ENCODE measurements at places on chromosomes 7 and 10. TPM values are rescaled to one million over a fixed set of nuclear protein-coding genes. Genes with fewer than 3 reads are reported as not detected.

- H3K27me3 ChIP-seq = no peaks in the 10 kb centered on the region
- DNase-seq = no peak
- H3K4me1 ChIP-seq = 0 out of 2 replicates have a peak, but pooled peaks cover 7% of the 10 kb centered on the region
- H3K27ac ChIP-seq = no peak overlapping the region
- no peak overlapping the region for H3K4me3 ChIP-seq
- H3K36me3 ChIP-seq = no peaks in the 10 kb centered on the region
These were observed 75.2 kb downstream of the CDH23 start for GRCh38 chr10:71471957-71472365.

- H3K27ac ChIP-seq = no peak overlapping the region
- DNase-seq = no peak
- peaks cover 12% of the 10 kb centered on the region for H3K4me1 ChIP-seq
- no peaks in the 10 kb centered on the region for H3K36me3 ChIP-seq
These were observed 66.6 kb downstream of the COBL start for GRCh38 chr7:51249991-51250390.

DNA sequence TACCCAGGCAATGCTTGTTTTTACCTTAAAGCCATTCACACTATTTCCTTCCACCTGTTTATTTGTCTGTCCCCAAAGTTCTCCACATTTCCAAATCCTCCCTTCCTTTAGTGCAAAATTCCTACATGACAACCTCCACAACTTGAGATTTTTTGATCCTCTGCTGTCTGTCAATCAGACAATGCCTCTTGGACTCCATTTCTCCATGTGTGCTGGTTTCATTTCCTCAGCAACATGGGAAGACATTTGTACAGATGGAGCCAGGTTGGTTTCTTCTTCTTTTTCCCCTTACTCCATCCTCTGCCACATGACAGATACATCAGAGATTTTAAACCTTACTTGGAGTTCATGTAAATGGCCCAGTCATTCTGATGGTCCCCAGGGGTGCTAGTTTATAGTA is 19.1 kb upstream of the GIMAP2 start:
- no peak overlapping the region for H3K4me3 ChIP-seq
- DNase-seq = no peak
- H3K36me3 ChIP-seq = no peaks in the 10 kb centered on the region
- no peak overlapping the region for H3K27ac ChIP-seq
- H3K4me1 ChIP-seq = no peaks in the 10 kb centered on the region

- H3K27ac ChIP-seq = no peak overlapping the region
- peak; percentile 28 for DNase-seq
- no peak overlapping the region for H3K4me3 ChIP-seq
- H3K27me3 ChIP-seq = no peaks in the 10 kb centered on the region
- H3K36me3 ChIP-seq = no peaks in the 10 kb centered on the region
These were observed 153.1 kb upstream of the UNC5B start for GRCh38 chr10:71059054-71059818.

GRCh38 chr10:70599791-70600190 is 2.8 kb downstream of the PRF1 start:
- DNase-seq = no peak
- H3K36me3 ChIP-seq = no peaks in the 10 kb centered on the region
- H3K27me3 ChIP-seq = no peaks in the 10 kb centered on the region
- no peak overlapping the region for H3K4me3 ChIP-seq
- H3K27ac ChIP-seq = no peak overlapping the region

DNA sequence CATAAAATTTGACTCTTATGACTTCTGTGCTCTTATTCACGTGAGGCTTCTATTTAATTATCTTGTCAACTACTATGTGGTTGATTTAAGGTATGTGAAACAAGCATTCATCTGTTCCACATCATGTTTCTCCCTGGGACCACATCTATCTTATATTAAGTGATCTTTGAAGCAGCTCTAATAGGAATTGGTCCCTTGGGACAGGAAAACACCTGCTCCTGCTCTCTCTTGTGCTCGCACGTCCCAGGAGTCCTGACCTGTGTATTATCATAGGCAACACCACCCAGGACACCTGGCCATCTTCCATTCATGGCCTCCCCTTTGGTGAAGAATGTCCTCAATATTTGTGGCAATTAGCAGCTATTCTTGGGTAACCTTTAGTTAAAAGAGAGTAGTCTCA is 269.2 kb downstream of the NRG3 start:
- H3K4me1 ChIP-seq = no peaks in the 10 kb centered on the region
- DNase-seq = no peak
- no peaks in the 10 kb centered on the region for H3K36me3 ChIP-seq

SUN3 gene
- not detected for polyA plus RNA-seq

PPP1R9A gene
- polyA plus RNA-seq = 9.3 TPM

RNF148 gene
- not detected for polyA plus RNA-seq
